CD4-positive, CD25-positive, alpha-beta regulatory T cell (primary cell): ENCODE measurements at places on chromosomes 12 and 14.

DNA sequence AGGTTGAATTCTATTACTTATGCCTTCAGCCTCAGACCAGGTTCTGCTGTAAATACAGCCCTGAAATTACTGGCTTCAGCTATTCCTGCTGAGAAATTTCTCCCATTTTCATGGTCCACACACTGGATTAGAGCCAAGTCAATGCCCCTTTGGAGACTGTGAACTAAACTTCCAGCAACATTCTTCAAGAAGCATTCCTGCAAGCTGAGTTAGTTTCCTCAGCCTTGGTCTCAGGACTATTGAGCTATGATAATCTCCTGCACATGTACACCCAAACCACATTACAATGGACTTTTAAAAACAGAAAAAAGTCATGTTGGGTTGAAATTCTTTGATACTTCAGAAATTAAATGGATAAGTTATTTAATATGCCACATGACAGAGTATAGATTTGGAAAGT is 58.0 kb upstream of the AVPR1A start:
- no peak for DNase-seq

- no peak for DNase-seq
Observed at GRCh38 chr12:14387219-14387871, 21.9 kb downstream of the ATF7IP start.

GRCh38 chr12:128259556-128260070 is 7.4 kb upstream of the TMEM132C start:
- no peak for DNase-seq

DNA sequence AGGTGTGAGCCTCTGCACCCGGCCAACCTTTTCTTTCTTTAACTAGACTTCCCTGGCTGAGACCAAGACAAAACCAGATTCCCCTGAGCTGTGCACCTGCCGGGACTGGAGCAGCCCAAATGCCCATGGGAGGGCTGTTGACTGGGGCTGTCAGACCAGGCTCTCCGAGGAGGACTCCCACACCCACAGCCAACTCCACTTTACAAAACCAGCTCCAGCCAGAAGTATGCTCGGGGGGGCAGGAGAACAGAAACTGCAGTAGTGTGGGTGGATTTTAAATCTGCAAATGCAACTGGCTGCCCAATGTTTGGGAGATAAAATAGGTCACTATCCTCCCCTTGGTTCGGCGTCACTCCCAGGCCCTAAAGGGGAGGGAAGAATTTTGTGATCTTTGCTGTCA is 78.5 kb downstream of the VCPKMT start:
- DNase-seq, result no peak

- DNase-seq, result peak; percentile 58
Observed at GRCh38 chr12:108565976-108566375, 3.6 kb downstream of the ISCU start.

DNA sequence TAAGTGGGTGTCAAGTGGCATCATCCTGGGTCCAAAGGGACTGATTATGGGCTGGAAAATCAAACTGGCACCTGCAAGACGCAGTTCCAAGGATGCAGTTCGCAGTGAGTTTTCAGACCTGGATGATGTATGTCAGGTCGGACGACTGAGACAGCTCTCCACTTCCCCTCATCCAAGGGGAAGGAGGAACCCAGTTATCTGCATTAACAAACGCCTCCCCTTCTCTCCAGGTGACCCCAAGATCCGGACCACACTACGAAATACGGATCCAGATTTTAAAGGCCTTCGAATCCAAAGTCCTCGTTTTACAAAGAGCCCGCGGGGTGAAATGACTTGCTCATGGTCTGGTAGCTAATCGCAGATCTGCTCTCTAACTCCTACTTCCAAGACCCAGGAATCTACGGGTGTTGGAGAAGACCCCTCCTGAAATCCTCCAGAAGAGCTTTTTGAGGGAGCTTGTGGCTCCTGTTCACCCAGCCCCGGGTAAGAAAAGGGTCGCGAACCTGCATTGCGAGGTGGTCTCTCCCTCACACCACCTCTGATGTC is 460 bp upstream of the SYNE2 start:
- no peak for DNase-seq

- no peak for DNase-seq
Observed at GRCh38 chr12:132282950-132283771, 46.2 kb downstream of the GALNT9 start.

GRCh38 chr14:52018252-52018651 is 28.9 kb downstream of the RTRAF start:
- DNase-seq, result no peak

DNA sequence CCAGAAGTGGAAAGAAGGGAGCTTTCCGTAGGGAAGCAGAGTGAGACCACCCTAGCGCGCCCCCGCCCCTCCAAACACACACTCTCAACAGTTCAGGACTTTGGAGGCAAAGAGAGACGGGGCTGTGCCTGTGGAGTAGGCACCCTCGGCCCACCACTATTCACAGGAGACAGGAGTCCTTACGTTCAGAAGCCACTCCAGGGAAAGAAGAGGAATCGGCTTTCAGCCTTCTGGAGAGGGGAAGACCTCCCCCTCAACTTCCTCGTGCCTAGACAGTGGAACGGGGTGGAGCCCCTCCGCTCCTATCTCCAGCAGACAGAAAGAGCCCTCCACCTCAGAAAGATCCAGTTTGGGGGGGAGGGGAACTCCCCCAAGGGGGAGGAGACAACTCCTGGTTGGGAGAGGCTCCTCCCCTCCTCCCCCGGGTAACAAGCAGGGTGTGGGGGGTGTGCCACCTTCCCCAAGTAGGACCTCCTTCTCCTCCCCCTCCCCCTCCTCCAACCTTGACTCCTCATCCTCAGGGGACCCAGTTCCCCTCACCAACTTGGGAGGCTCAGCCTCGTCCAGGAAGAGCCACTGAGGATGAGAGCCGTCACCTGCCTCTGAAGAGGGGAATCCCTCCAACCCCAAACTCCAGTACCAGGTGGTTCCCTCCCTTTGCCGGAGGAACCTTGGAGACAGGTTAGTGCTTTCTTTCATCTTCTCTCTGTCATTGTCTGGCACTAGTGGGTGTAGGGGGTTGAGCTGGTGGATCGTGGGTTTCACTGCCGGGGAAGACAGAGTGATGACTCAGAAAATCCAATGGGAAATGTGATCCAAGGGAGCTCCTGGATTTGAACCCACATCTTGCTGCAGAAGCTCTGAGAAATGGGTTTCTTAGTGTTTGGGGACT is 883 bp downstream of the FOXJ2 start:
- DNase-seq, result peak; percentile 38

- DNase-seq, result no peak
Observed at GRCh38 chr12:70549340-70550179, 87.7 kb downstream of the PTPRB start.

DNA sequence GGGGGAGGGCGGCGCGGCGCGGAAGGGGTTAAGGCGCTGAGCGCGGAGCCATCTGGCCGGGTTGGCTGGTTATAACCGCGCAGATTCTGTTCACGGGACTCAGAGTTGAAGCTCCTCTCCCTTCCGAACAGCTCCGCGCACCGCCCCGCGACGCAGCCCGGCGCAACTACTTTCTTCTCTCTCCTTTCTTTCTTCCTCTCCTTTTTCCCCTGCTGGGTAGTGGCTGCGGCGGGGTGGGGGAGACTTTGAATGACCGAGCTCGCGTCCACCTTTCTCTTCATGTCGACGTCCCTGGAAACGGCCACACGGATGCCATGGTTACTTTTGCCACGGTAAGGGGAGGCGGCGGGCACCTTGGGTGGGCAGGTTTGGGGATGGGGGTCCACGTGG is at the start of gene NTF3:
TSS of gene NTF3 (plus strand) at position 98 of the 390 bp plus-strand sequence. CDS start at position 315, 217 bp downstream.
- DNase-seq, result no peak

DNA sequence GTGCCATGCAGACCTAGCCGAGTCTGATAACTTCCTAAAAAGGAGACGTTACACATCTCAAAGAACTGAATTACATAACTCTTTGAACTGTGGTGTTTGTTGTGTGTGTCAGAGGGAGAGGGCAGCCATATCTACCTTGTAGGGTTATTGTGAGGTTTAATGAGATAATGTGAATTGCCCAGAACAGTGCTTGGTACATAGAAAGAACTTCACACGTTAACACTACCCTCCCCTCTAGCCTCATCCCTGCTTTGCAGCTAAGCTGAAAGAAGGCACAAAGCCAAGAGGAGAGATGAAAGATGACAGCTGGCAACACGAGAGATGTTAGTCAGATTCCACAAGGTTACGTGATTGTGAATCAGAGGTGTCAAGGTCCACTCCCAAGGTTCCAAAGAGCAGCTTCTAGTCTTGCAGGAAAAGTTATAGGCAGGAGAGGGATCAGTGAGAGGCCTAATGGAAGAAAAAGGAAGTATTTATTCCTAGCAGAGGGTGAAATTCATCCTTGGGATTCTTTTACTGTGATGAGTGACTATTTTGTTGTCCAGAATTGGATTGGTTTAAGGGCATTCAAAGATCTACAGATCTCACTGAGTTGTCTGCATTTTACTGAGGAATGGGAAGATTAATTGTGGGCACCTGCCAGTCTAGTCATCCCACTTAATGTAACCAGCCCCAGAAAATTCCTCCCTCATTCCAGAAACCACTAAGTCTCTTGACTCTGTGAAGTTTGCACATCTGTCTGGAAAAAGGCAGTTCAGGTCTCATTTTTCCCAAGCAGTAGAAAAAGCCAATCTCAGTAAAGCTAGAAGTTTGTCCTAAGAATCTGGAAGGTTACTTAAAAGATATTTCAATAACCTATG is 25.9 kb upstream of the WNK1 start:
- no peak for DNase-seq

DNA sequence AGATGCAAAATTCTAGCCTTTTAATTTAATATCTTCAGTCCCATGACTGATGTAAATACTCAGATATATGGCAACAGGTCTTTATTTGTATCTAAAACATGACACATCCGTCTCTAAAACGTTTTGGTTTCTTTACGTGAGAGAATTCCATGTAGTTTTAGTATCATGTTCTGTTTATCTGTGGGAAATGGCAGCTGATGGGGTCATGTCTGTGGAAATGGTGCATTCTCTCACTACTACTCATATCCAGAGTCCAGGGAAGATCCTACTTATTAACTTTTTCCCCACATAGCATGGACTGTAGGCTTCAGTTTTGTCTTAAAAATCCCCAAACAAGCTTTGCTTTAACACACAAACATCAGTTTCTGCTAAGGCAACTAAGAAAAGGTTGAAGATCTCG is 53.8 kb downstream of the SPTLC2 start:
- no peak for DNase-seq

GRCh38 chr14:48957486-48957885 is 628.7 kb downstream of the RPS29 start:
- DNase-seq, result no peak

DNA sequence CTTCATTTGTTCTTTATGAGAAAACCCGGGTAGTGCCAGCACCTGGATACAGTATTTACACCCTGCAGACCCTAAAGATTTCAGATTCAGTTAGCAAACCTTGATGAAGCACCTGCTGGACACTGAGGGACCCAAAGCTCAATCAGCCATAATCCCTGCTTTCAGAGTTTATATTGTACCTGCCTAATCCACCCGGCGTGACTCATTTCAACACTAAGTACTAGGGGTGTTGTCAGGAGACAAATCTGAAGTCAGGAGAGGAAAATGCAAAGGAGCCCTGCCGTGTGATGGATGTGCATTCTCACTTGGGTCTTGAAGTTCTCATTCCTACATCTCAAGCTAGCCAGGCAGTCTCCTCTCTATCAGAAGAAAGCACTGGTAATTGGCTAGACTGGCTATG is 176.7 kb upstream of the BCL2L14 start:
- DNase-seq, result no peak

DNA sequence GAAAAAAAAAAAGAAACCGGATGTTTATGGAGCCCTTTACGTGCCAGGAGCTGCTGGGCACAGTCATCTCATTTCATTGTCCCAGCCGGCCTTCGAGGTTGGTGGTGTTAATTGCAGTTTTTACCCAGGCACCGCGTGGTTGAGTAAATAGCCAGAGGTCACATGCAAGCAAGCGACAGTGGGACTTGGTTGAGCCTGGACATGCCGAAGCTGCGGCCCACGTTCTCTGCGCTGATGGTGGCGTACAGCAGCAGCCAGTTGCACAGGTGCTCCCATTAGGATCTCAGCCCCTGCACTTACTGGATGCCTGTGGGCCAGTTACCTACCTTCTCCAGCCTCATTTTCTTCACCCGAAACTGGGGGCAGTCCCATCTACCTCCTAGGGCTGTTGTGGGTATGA is 54.0 kb downstream of the TSPAN9 start:
- no peak for DNase-seq

DNA sequence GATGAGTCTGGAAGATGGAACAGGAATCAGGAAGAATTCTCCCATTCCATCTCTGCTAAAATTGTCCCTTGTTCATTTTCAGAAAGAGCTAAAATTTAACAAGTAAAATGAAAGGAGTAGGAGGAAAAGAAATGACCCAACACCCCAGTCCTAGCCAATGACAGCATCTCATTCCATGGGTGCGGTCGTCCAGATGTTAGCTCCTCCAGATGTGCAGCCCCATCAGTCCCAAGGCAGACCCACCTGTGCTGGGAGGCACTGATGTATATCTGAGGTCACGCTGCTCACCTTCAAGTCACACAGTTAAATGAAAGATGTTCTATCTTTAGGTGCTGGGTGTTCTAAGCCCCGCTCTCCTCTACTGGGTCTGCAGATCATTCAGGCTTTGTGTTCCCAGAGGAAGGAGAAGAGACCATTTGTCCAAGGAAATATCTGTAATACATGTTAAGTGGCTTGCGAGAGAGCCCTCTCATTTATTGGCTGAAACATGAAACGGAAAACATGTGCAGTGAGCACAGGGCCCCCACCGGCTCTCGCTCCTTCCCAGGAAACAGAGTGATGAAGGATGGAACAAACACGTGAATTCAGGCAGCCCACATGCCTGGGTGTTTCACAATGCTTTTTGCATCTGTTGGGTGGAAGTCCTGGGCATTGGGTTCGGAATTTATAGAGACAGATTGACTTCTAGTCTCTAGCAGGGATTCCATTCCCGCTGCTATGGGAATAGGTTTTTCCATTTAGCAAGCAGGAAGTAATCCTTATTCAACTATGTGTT is 294.6 kb downstream of the NUAK1 start:
- DNase-seq, result no peak
